ENCODE measurements at places on chromosomes 13 and 19.

- DNase-seq, result no peak
Observed at GRCh38 chr13:36887758-36888521, 32.1 kb downstream of the SMAD9 start.

GRCh38 chr19:42018503-42019193, 24.6 kb upstream of the ATP1A3 start:
- DNase-seq, result no peak

- no peak for DNase-seq
Observed at GRCh38 chr19:38003438-38004185, 96.6 kb downstream of the SIPA1L3 start.

DNA sequence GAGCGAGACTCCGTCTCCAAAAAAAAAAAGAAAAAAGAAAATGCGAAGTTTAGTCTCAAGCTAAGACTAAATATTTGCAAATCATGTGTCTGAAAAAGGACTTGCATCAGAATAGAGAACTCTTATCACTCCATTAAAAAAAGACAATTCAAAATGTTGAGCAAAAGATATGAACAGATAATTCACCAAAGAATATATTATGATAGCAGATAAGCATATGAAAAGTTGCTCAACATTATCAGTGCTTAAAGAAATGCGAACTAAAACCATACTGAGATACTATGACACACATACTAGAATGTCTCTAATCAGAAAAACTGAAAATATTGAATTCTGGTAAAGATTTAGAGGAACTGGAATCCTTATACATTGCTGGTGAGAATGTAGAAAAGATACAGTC, 38.7 kb upstream of the SACS start:
- no peak for DNase-seq

- no peak for DNase-seq
Observed at GRCh38 chr19:8204961-8205360, 4.2 kb upstream of the CERS4 start.

GRCh38 chr13:86541461-86541860, 742.2 kb upstream of the SLITRK6 start:
- no peak for DNase-seq

DNA sequence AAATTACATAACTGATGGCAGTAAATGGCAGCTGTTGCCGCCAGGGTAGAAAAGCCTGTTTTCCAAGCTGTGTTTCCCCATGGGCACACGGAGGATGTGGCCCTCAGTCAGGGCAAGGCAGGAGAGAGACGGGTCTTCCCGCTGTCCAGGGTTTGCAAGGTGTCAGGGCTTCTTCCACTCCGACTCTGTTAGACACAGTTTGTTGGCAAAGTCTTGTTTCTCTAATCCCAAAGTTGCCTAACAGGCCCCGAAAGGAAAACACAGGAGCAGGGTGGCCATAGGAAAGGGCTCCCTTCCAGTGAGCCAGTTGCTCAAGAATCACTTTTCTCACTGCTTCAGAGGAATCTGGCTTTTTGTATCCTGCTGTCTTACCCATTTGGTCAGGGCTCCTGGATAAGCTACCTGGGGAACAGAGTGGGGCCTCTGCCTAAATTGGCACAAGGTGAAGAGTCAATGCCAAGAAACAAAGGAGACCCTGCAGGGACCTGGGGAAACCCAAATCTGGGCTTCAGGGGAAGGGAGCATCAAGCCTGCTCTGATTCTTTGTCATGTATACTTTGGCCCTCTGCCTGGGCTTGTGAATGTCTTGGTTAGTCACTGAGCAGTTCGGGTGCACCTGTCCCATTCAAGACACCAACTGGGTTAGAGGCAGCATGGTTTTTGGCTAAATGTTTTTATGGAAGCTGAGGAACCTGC, 29.0 kb upstream of the CXCL17 start:
- no peak for DNase-seq

- no peak for DNase-seq
Observed at GRCh38 chr13:27857282-27857681, 62.5 kb upstream of the PDX1 start.

GRCh38 chr19:35306473-35307246, 14.7 kb downstream of the MAG start:
- no peak for DNase-seq

DNA sequence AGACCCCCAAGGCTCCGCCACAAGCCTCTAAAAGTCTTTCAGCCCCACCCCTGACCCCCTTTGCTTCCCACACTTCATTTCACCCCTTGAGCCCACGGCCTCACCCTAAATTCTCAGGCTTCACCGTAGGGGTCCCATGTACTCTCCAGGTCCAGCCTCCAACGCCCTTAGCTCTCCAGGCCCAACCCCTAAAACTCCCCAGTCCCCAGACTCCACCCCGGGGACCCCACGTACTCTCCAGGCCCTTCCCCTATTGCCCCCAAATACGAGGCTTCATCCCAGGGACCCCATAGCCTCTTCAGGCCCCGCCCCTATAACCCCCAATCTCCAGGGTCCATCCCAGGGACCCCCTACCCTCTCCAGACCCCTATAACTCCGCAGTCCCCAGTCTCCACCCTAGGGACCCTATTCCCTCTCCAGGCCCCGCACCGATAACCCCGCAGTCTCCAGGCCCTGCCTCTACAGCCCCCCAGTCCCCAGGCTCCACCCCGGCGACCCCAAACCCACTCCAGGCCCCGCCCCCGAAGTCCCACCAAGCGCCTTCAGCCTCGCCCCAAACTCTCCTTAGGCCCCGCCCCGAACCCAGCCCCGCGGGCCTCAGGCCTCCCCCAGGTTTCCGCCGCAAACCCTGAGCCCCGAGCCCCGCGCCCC, 619 bp downstream of the MED16 start:
- DNase-seq, result no peak

DNA sequence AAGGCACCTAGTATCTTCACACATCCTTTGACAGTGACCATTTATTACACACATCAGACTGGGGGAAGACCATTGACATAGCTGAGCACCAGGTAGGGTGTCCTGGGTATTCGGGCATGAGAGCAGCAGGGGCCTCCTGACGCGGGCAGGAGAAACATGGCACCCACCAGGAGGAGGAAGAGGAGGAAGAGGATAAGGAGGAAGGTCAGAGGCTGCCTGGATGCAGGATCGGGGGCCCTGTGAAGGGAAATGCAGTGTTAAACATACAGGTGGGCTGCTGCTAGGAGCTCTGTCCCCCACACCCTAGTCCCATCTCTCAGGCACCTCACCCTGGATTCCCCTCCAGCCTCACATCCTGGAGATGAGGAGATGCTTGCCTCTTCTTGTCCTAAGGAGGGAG, 5.3 kb downstream of the SYNE4 start:
- DNase-seq, result no peak

- no peak for DNase-seq
Observed at GRCh38 chr13:48234566-48235340, 1.7 kb downstream of the ITM2B start.

GRCh38 chr13:46759846-46760245, 37.1 kb downstream of the ESD start:
- DNase-seq, result no peak

GRCh38 chr13:75178436-75178835, 303.5 kb downstream of the TBC1D4 start:
- no peak for DNase-seq

DNA sequence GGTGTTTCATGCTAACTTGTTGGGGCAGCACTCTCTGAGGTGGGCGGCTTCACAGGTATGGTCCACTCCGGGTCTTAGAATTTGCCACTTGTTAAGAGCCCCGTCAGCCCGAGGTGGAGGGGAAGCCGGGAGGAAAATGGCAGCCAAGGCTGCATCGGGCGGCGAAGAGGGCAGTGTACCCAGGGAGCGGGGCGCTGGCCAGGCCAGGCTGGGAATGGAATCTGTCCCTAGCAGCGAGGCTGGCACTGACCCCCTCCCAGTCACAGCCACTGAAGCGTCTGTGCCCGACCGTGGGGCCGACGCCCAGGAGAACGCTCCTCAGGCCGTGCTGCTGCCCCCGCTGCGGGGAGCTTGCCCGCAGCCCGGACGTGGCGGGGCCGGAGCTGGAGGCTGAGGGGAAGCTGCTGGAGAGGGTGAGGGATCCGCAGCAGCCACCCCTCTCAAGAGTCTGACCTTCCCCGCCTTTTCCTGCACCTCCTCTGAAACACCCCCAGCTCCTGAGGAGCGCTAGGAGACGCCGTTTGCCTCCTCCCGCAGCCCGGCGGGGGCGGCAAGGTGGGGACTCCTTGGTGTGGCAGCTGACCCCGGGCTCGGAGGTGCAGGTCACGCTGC, 313.8 kb upstream of the SPRY2 start:
- no peak for DNase-seq

DNA sequence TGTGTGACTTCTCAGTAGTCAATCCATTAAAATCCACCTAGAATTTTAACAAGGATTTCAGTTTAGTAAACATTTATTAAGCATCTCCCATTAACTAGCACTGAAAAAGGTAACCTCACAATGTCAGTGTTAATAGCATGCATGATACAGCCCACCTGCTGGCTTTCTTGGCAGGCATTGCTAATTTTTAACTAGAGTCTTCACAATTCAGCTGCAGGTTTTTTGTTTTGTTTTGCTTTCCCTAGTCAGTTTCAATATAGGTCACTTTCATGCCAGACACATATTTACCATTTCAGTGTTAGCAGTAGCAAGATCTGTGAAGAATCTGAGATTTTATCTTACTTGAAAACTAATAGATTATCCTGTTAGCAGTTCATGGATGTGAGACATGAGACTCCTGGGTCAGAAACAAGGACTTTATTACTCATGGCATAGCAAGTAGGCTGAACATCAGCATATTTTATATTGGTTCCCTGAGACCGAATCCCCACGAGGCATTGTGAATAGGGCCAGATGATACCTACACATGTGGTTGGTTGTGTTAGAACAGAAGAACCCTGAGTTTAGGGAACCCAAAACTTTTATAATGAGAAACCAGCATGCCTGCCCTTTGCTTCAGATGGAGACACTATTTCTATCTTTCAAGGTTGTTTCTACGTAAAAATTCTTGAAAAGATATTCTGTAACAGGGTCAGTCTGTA, 198.0 kb upstream of the HTR2A start:
- DNase-seq, result no peak

DNA sequence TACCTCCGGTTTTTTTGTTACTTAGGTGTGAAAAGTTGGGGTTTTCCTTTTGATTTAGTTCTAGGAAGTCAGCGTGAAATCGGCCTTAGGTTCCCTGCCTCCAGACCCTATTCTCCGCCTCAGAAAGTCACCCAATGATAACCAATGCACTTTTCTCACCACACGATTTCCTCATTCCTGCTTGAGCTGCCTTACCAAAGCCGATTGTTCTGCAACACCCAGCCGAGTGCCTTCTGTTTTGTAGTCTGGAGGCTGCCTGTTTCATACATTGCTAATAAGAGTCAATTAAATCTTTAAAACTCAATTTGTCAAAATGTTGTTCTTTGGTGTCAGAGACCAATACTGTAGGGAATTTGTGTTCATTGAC, 39.7 kb downstream of the GJA3 start:
- DNase-seq, result no peak

DNA sequence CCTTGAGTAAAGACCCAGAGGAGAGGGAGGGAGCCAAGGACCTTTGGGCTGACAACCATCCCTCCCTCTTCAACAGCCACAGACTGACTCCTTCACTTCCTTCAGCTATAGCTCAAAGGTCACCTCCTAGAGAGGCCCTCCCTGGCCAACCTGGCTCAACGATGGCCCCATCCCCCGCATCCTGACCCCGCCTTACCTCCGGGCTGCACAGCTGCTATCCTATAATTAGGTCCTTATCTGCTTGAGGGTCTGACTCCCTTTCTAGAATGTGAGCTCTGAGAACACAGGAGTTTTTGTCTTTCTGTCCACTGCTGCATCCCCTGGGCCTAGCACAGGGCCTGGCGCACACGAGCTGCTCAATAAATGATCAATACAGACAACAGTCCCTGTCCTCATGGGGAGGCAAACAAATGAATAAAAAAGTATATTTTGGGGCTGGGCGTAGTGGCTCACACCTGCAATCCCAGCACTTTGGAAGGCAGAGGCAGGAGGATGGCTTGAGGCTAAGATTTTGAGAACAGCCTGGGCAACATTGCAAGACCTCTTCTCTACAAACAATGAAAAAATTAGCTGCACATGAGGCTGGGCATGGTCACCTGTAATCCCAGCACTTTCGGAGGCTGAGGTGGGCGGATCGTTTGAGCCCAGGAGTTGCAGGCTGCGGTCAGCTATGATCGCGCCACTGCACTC, 6.6 kb upstream of the LGALS4 start:
- DNase-seq, result no peak

GRCh38 chr13:105598529-105598928, 936.9 kb downstream of the EFNB2 start:
- DNase-seq, result no peak

DNA sequence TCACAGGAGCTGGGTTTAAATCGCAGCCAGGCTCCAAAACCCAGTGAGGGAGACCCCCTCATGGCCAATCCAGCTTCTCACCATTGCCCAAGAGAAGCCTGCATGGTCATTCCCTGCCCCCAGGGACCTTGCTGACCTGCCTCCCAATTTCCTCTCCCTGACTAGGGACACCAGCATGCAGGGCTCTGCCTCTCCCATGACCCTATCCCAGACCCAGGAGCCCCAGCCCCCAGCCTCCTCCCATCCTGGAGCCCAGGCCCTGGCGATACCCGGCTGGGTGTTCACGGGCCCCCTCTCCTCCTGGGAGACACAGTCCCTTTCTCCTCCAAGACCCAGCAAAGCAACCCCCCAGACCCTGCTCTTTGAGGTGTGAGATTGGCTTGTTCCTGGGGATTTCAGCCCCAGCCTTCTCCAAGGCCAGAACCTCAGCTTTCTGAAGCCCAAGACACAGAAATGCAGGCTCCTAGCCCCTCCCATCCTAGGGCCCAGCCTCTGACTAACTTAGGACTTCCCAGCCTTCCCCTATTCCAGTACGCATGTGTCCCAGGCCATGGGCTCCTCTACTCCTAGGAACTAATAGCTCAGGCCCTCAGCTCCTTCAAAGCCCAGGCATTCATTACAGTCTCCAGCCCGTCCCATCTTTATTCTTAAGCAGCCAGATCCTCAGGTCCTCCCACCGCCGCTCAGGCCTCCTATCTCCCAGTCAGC, 1.1 kb downstream of the GYS1 start:
- no peak for DNase-seq

- no peak for DNase-seq
Observed at GRCh38 chr13:31208559-31209122, 8.9 kb downstream of the B3GLCT start.

- no peak for DNase-seq
Observed at GRCh38 chr13:79740991-79741390, 260.0 kb downstream of the NDFIP2 start.

DNA sequence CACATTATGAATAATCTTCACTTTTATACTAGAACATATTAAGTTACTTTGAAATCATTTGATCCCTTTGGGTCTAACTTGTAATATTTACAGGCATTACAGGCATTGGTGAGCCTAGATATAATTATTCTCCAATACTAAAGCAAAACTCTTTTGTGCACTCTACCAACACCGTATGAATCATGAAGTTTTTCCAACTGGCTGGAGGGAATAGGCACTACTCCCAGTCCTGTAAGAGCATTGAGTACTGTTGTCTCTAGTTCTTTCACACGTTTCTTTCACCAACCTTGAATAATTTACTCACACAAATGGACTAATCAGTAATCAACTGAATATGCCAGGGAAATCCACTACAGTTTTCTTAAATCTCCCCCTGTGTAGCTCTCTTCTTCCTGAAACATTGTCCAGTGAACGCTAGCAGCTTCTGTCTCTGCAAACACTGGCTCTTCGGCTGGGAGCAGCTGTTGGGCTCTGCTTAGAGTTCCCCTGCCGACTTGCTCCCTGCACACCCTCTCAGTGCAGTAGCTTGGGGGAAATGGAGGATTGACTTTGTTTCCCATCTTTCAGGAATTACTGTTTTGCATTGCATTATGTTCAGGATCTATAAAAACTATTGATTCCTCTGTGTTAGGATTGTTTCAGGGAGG, 476.7 kb downstream of the RFC3 start:
- no peak for DNase-seq
